ENCODE measurements at places on chromosomes 7 and 10.

DNA sequence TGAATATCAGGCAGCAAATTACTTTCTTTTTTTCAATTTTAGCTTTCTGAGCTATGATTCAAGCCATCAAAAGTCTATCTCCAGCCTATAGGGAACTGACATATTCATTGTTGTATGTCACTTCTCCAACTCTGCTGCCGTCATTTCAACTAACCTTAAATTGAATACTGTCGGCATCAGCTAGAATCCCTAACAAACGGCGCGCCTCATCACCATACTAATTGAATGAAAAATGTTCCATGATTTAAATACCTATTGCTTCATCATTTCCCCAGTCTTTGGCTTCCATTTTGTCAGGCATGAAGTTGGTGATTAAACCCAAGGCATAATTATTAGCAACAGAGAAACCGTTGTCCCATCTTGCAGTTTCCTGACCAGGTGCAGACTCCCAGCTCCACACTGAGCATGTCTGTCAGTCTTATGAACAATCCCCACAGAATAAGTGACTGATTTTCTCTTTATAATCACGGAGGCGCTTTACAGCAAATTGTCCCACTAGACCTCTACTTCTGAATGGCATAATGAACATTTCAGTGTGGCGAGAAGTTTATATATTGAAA lies 83.5 kb upstream of the NPY start:
- no peak for DNase-seq

DNA sequence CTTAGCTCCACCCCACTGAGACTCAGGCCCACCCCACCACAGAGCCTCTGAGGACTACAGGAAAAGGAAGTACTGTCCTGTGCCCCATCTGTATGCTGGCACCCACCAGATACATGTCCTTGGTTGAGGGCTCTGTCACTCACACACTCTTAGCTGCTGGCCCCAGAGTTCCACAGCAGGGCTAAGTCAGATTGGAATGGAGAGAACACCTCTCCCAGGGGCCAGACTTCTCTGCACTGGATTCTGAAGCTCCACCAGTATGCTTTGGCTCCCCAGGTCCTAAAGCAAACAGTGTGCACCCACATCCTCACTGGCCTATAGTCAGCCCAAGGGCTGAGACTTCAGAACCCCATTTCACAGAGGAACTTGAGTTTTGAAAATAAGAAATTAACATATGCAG lies 103.2 kb upstream of the PPP2R2D start:
- no peak for DNase-seq

GRCh38 chr7:43764807-43765491 lies 6.5 kb downstream of the BLVRA start:
- no peak for DNase-seq

DNA sequence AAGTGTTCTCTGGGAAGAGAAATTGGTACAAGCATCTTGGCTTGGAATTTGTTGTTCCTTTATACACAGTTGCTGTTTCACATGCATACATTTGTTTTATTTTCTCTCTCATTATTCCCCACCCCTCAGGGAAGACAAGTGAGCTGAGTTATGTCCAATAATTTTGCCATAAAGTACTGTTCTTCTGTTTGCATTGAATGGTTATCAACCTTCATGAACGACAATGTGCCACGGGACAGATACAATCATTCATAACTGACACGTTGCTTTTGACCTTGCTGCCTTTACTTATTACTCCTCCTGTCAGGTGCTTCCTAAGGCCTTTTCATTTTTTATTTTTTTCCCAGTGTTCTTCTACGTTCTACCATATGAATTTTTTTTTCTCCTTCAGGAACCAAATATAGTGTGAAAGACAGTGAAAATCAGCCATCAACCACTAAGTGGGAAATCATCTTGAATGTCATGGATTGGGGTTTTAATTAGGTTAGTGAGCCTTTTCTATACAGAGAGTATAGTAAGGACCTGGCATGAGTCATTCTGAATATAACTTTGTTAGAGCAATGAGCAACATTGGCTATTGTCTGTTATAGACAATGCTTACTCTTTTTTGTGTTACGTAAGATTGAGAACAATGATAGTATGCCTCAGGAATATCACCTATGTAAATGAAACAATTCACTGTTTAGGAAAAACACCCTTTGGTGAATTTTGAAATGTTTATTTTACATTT lies 383.2 kb downstream of the MALRD1 start:
- no peak for DNase-seq

DNA sequence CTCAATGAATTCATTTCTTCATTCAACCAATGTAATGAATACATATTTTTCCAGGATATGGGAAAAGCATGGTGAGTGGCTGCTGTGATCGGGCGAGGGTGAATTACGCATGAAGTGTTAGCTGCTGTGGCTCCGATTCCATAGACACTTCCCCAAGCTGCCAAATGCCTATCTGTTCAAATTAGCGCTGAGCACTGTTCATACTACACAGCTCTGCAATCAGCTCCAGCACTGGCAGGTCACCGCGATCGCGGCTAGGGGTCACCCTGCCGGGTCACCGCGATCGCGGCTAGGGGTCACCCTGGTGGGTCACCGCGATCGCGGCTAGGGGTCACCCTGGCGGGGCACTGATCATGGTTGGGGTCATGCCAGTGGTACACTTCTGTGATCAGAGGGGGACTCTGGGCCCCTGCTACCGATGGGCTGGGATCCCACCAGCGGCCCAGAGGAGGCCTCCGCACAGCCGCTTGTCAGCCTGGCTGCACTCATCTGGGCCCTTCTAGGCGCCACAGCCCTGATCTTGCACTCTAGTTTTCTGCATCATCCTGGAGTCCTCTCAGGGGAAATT lies 49.3 kb downstream of the JAKMIP3 start:
- no peak for DNase-seq

- no peak for DNase-seq
Observed at GRCh38 chr10:132419538-132420468, 22.8 kb downstream of the PWWP2B start.

DNA sequence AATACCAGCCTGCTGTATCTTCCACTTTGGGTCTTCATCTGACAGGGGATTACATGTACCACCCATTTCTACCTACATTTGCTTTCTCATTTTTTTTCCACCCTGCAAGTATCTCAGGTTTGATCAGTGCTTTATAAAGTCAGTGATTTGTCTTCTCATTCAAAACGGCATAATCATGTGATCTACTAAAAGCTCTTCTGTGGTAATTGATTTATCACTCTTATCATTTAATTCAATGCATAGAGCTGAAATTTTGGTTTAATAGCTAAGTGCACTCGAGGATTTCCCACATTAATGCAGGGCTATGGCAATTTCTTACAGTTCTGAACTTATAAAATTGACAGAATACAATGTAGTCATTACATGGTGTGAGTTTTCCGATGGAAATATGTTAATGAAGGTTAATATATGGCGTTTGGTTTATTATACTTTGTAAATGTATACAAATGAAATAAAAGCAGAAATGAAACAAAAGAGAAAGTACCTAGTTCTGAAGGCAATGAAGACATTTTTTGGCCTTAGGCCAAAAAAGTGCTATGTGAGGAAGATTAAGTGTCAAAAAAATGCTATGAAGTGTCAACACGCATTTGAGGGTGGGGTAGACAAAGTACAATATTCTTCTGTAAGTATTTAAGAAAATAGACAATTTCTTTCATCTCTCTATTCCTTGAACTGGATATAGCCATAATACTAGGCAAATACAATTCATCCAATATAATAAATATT lies 457.3 kb downstream of the ETV1 start:
- no peak for DNase-seq

DNA sequence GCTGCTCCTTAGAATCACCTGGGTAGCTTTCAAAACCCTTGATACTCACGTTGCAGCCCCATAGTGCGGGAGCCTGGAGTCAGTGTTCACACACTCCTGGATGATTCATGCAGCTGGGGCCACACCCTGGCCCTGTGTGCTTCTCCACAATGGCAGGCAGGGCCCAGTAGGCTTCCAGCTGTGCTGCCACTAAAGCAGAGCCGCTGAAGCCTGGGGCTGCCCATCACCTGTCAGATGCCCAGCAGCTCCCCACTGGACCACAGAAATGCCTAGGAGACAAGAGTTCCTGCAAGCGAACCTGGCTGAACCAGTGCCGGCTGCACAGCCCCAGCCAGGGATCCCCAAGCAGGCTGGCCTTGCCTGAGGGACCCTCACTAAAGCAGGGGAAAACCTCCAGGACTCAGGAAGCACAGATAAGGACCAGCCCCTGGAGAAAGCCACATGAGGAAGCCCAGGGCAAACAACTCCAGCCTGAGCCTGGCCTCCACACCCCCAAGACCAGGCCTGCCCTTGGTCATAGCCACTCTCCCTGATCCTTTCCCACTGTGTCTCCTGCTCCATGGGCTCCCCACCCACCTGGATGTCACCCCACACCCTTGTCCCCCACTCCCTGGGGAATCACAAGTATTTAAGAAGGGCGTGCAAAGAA lies 111.9 kb downstream of the GRID1 start:
- DNase-seq = no peak

- DNase-seq = no peak
Observed at GRCh38 chr7:8436965-8437364, 3.6 kb downstream of the NXPH1 start.
